Choroid plexus epithelial cell (primary cell): ENCODE measurements at places on chromosomes 4 and X.
A peak's percentile ranks its signal among the peaks of the same experiment; 100 is the strongest.

DNA sequence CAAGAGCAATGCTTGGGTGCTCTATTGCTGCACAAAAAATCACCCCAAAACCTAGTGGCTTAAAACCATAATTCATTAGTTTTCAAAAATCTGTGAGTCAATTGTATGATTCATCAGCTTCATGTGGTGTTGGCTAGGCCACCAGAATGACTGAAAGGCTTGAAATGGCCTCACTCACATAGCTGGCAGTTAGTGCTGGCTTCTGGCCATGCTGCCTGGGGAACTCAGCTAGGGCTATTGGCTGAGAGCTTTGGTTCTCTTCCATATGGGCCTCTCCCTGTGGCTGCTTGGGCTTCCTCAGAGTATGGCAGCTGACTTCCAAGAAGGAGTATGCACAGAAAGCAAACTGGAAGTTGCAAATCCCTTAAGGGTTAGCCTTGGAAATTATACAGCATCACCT, 3.1 kb upstream of the MTMR1 start:
- DNase-seq, result peak; percentile 96

- DNase-seq, result peak; percentile 26
Observed at GRCh38 chrX:10106806-10107205, 50.0 kb upstream of the CLCN4 start.

GRCh38 chrX:111133389-111133788, 37.4 kb downstream of the PAK3 start:
- DNase-seq, result no peak

- peak; percentile 80 for DNase-seq
Observed at GRCh38 chr4:48247142-48247877, 22.3 kb downstream of the TEC start.

- no peak for DNase-seq
Observed at GRCh38 chr4:98203332-98204235, 57.6 kb upstream of the RAP1GDS1 start.

- DNase-seq, result no peak
Observed at GRCh38 chrX:130628516-130628915, 226.7 kb downstream of the RBMX2 start.

GRCh38 chrX:154090731-154091130, 6.8 kb downstream of the MECP2 start:
- DNase-seq, result no peak

DNA sequence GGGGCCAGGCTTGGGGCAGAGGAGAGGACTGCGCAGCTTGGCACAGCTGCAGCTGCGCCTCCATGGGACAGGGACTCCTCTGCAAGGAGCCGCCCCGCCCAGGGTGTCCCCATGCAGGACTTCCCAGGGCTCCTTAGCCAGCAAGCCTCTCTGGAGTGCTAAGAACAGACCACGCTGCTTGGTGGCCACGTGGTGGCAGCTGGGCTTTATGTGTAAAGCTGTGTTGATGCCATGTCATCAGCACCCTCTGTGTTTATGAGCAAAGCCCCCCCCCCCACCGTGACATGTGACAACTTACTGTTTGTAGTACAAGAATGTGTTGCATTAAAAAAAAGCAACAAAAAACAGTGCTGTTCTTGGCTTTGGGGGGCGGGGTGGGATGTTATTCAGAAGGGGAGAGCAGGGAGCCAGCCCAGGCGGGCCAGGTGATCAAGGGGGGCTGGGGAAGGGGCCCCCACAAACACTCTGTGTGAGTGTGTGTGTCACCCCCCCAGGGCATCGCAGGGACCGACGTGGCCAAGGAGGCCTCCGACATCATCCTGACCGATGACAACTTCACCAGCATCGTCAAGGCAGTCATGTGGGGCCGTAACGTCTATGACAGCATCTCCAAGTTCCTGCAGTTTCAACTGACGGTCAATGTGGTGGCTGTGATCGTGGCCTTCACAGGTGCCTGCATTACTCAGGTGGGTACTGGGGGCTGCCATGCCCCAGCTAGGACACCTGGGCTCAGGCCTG, 40.3 kb downstream of the ATP2B3 start:
- DNase-seq, result no peak

GRCh38 chrX:78923198-78924015, 21.8 kb upstream of the P2RY10 start:
- no peak for DNase-seq

DNA sequence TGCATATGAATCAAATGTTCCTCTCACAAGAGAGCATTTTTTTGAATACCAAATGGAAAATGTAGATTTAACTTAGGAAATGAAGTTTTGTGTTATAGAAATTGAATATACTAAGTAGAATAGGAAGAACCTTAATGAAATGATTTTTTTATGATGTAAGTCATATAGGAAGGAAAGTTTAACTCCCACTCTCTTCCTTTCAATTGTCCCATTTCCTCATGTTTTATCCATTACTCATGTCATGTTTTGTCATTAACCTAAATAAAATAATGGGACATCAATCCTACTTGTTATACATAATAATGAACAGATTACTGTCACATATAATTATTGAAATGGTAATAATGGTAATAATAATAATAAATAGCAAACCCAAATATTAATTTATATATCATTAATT, 22.7 kb upstream of the SRD5A3 start:
- no peak for DNase-seq

DNA sequence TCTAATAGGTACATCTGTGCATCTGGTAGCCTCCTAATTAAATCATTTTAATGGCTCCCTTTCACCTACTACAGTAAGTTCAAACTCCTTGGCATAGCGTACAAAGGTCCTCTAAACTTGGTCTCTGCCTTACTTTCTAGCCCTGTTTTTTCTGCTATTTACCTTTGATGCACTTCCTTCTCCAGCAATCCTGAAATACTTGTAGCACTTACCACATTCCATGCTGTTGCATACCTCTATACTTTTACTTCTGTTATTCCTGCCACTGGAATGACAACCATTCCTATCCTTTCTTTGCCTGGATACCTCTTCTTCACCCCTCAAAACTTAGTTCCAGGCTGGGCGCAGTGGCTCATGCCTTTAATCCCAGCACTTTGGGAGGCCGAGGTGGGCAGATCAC, 56.6 kb upstream of the LHFPL1 start:
- DNase-seq, result no peak

GRCh38 chrX:31293409-31293808, 221.6 kb upstream of the FTHL17 start:
- no peak for DNase-seq

DNA sequence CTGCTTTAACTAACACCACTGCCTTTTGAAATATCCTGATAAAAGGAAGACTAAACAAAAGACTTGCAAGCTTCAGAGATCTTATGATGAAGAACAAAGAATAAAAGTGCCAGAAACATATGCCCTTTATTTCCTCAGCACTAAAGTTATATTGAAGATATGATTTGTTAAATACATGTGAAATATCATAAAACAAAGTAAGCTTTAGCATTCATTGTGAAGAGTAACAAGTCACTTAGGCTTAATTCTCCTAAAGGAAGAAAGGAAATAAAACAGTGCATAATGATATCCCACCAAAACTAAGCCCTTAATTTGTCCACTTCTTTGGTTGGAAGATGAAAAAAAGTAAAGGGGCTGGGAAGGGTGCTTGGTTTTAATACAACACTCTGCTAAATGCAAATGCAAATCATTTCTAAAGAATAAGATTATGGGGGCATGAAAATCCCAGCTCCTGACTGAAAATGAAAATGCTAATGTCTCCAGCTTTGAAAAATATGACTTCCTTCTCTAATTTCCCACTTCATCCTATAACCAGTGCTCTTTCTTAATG, 227.2 kb downstream of the FAT4 start:
- no peak for DNase-seq

GRCh38 chr4:10296730-10297129, 160.5 kb downstream of the ZNF518B start:
- no peak for DNase-seq
